AG20443 (cell line): ENCODE measurements at places on chromosomes 12 and 14.

DNA sequence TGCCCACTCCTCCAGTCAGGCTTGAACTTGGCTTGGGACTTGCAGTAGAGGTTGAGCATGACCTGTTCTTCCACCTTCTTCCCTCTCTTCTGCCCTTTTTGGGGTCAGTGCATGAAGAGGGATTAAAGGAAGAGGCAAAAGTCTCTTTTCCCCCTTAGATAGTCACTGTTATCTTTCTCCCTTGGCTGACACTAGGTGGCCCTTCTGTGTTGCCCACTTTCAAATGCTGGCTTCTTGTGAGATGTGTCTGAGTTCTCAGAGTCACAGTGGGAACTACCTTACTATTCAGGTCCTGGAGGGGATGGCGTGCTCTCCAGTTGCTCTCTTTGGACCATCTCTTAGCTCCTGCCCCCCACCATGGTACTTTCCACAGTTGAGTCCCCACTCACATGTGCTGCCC is 73.6 kb downstream of the GPR65 start:
- no peak for DNase-seq

DNA sequence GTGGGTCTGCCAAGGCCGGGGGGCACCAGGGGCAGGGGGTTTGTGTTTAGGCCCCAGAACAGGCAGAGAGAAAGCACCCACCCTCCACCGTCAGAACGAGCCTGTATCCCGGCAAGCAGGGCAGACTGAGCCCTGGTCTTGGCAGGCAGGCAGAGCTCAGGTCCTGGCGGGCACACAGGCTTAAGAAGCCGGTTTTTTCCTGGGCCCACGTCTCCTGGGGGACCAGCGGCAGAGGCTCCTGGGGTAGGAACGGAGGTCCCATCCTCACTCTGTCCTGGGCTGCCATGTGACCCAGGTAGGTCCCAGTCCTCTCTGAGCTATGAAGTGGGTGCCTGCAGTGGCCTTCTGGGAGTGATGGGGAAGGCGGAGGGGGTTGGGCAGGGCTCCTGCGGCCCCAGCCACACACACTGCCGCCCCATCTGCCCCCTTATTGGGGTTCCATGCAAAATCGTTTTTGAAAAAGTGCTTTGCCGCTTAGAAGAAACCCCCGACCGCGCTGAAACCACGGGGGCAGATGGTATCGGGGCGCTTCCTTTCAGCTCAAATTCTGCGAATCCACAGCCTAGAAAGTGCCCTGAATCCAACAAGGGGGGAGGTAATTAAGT is 24.2 kb downstream of the SH2B3 start:
- no peak for DNase-seq

GRCh38 chr12:5200278-5201087 is 156.8 kb downstream of the KCNA5 start:
- peak; percentile 78 for DNase-seq

- peak; percentile 36 for DNase-seq
Measured at GRCh38 chr12:65911321-65911720, 87.0 kb downstream of the HMGA2 start.

GRCh38 chr12:54136844-54137580 is 51.8 kb downstream of the SMUG1 start:
- DNase-seq, result peak; percentile 57

DNA sequence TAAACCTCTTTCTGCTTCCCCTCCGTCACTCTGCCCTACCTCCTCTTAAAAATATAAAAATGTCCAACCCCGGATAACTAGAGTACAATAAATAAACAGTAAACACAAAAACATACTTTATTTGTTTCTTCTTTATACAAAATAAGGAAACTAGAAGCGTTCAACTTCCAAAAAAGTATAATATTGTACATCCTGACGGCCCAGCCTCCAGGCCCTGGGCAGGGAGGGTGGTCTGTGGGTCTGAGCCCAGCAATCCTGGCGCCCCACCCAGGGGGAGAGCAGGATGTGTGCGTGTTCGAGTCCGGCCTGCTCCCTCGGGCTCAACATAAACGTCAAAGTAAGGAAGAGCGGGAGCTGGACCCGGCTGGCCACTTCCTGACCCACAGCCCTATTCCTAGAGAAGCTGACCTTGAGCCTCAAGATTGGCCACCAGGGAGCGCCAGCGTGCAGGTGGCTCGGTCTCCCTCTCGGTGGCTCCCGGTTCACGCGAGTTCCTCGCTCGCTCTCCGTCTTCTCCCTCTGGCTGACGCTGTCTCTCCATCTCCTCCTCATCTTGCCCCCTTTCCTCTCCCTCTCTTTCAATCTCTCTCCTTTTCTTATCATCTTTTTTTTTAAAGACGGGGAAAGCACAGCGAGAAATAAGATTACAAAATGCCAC is 9.4 kb downstream of the LHX5 start:
- peak; percentile 92 for DNase-seq

DNA sequence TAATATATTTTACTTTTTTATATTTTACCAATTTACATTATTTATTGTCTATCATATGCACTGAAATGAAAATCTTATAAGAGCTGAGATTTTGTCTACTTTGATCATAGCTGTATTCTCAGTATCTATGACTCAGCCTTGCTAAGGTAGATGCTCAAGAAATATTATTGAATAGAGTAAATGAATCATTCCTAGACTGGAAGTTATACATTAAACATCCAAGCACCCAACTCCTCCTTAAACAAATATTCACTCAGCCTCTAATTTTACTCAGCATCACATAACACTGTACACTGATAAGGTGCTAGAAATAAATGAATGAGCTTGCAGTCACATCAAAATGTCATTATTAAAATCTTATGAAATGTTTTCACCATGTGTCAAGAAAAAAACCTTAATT is 1424.9 kb downstream of the LRFN5 start:
- no peak for DNase-seq

GRCh38 chr14:61154641-61155040 is 126.5 kb downstream of the TMEM30B start:
- no peak for DNase-seq

DNA sequence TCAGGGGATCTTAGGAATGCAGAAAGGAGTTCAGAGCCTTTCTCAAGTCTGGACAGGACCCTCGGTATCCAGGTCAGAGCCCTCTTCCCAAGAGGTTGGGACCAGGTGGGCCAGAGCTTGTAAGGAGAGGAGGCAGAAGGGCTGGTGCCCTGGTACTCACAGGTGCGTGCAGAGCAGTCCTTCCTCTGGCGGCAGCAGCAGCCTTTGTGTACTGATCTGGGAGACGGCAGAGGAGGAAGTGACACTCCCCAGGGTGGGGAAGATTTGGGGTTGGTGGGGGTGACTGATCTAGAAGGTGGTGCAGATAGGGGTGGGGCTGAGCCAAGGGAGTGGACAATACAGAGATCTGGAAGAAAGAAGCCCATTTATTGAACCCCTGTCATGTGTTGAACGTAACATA is at the start of gene ITGB7:
Gene ITGB7, minus strand, starts transcription at position 210 of the 400 bp plus-strand sequence. CDS start 6,808 bp downstream, outside the sequence.
- DNase-seq, result no peak

- no peak for DNase-seq
Measured at GRCh38 chr14:32419429-32419828, 90.3 kb downstream of the AKAP6 start.

DNA sequence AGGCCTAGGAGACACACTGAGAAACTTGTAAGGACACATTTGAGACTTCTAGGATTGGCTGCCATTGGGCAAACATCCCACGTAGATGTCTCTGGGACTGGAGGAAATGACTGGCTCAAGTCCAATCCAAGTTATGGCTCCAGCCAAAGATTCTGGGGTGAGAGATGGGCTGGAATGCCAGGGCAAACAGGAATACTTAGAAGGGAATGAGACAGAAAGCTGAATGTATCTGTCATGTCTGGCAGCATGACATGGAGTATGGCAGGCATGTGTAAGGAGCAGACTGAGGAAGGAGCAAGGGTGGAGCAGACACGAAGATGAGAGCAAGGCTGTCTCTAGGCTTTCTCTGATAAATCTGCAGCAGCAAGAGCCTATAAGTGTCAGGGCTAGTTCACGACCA is 209.2 kb downstream of the PHLDA1 start:
- no peak for DNase-seq

GRCh38 chr12:65764325-65764724 is 60.0 kb upstream of the HMGA2 start:
- no peak for DNase-seq

DNA sequence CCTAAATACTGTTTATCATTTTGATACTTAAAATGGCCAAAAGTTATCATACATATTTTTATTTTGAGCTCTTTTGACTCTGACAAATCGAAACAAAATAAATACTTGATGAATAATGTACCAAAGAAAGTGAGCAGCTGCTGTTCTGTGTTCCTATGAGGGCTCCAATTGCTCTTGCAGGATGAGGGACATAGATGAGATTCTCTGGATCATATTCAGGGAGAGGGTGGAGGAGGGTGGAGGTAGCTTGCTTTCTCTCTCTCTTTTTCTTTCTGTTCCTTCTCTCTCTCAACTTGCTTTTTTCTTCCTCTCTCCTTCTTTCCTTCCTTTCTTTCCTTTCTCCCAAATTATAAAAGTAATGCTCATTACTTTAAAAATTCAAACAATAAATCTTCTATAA is 8.9 kb upstream of the MYH7 start:
- no peak for DNase-seq

GRCh38 chr14:76736514-76736913 is 24.8 kb upstream of the VASH1 start:
- no peak for DNase-seq

DNA sequence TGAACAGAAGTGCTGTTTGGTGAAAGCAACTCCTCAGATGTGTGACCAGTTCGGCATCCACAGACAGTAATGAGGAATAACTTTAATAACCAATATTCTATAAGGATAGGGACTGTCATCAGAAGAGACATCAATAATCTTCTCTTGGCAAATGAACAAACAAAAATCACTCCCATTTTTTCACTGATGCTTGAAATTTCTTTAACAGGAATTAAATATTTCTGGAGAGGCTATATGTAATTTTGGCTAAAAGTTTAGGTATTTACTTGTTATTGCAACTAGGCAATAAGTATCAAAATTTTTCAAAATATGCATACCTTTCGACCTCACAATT is 121.6 kb upstream of the EEA1 start:
- no peak for DNase-seq

DNA sequence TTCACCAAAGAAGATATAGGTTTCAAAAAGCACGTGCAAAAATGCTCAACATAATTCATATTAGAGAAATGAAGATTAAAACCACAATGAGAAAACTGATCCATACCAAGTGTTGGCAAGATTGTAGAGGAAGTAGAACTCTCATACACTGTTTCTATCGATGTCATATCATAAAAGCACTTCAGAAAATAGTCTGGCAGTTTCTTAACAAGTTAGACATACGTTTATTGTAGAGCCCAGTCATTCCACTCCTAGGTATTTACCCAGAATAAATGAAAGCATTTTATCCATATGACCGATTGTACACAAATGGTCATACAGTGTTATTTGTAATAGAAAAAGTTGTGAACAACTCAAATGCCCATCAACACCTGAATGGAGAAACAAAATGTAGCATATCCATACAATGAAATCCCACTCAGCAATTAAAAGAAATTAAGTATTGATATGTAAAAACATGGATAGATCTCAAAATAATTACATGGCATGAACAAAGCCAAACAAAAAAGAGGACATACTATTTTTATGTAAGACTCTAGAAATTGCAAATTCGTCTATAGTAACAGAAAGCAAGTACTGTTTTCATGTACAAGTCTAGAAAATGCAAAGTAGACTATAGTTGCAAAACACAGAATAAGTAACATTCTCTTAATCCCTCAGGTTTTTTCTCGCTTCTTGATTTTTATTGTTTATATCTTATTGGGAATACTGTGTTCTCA is 41.0 kb downstream of the USP15 start:
- no peak for DNase-seq

DNA sequence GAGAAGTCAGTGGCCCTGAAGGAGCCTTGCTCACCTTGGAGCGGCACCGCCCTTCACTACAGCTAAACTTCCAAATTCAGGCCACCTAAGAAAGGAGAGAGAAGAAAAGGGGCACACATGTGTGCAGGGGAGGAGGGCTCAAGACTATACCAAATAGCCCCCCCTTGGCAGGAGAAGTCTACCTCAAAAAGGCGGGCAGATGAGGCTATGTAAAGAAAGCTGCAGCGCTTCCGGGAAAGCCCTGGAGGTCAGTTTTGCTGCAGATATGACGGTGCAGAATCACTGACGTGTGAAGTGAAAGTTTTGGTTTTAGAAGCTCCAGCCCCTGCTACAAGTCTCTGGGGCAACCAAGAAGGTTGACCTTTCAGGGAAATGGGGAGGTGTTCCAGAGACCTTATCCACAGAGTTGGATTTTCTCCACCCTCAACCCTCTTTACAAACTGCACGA is 48.2 kb upstream of the PNMA1 start:
- no peak for DNase-seq

DNA sequence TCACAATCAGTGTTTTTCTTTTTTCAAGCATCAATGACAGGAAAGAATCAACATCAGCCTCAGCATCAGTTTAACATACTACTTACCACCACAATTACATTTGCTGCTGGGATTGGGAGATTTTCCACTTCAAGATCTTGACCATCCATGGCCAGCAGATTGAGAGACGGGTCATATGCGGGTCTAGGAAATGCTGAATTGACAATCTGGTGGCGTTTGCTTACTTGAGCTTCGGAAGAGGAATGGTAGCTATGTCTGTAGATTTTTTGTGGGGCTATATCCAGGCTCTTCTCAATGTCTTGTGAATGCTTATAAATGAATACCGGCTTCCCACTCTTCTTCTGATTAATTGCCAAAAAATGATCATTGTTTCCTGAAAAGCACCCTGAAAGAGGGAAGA is 27.9 kb downstream of the PTPRR start:
- no peak for DNase-seq

DNA sequence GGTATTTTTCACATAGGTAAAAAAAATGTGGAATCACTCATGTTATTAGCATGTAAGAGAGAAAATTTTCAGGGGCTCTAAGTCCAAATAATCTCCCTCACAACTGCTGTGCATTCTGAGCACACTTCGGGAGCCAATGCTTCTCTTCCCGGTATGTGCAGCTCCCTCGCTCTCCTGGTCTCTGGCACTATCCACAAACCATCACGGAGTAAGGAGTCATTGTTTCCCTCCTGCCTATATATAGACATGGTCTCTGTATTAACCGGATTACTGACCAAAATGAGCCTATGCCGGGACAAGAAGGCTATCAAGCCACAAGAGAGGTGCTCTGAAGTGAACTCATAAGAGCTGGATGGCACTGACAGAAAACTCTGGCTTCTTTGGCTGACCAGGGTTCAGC is 13.4 kb downstream of the HECTD4 start:
- DNase-seq, result no peak
